ENCODE measurements at places on chromosomes 6 and 20. TPM values are rescaled to one million over a fixed set of nuclear protein-coding genes. Genes with fewer than 3 reads are reported as not detected.

Gene TAGAP
- total RNA-seq = 132 TPM

Gene PPP1R16B
- total RNA-seq = 163 TPM

- DNase-seq = no peak
These were observed 1293.7 kb downstream of the EPHA7 start for GRCh38 chr6:92125681-92126080.

DNA sequence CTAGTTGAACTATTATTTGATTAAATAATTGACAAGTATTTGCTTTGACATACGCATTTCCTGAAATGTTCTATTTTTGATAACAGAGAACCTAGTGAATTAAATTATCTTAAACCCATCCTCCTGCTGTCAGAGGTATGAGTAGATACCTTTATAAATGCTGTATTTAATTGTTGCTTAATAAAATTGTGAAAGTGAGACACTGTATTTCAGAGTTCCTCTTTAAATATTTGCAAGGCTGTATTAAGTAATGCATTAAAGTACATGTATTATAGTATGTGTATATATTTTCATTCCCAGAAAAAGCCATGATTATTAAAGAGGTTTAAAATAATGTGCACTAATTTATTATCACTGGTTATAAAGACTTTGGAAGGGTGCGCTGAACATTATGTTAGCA, 483.8 kb downstream of the TFAP2B start:
- DNase-seq = no peak

- no peak for DNase-seq
These were observed 8.5 kb downstream of the TRMT11 start for GRCh38 chr6:125994670-125995488.

GRCh38 chr6:24838994-24839393, 40.3 kb upstream of the ARMH2 start:
- no peak for DNase-seq

Measured in activated T-cell treated with anti-CD3 and anti-CD28 coated beads, Interleukin-2, amount 50 U/mL, for 4 hours (primary cell).